RKO (cell line): ENCODE measurements at places on chromosomes 2 and 18.
A peak's percentile ranks its signal among the peaks of the same experiment; 100 is the strongest.

GRCh38 chr2:236264256-236264655 is at the start of gene ASB18:
Gene ASB18, minus strand, starts transcription at chr2:236264406. Its CDS starts 61 bp downstream, at chr2:236264345.
- no peak for DNase-seq

- DNase-seq = no peak
These were observed 42.0 kb downstream of the ABHD3 start for GRCh38 chr18:21662581-21662980.

DNA sequence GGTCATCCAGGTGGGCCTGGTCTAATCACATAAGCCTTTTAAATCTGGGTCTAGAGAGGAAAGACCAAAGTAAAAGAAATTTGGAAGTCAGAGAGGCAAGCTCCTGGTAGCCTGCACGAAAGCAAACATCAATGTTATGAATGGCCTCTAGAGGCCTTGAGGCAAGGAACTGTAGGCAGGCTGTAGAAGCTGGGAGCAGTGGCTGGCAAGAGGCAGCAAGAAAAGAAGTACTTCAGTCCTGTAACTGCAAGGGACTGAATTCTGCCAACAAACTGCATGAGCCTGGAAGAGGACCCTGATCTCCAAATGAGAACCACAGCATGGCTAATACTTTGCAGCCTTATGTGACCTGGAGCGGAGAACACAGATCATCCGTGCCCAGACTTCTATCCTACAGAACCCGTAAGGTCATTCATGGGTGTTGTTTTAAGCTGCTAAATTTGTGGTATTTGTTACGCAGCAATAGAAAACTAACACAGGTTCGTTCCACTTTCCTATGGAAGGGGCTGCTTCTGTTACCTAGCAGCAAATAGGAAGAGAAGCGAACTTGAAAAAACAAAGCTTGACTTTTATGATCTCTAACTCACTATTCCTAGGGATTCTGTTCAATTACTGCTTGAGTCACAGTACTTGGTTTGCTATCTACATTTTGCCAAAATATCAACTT is 1.2 kb downstream of the IMMT start:
- DNase-seq = peak; percentile 60

- no peak for DNase-seq
These were observed 227.4 kb upstream of the ZNF804A start for GRCh38 chr2:184370954-184371353.

DNA sequence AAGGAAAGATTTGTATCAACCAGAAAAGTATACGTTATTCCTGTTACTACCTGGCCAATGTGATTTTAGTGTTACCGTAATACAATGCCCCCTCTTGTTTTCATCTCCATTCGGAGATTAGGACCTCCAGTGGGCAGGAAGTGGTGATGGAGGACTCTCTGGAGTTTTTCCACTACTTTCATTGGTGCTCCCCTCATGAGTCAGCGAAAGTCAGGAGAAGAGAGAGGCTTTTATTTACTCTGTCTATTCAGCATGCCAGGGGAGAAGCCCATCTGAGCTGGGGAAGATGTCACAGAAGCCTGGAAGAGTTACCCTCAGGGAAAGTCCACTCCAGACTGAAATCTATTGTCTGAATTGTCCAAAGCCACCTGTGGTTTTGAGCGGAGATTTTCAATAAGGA is 88.2 kb upstream of the THUMPD2 start:
- no peak for DNase-seq

- no peak for DNase-seq
These were observed 135.8 kb upstream of the SMAD2 start for GRCh38 chr18:48066225-48066652.

DNA sequence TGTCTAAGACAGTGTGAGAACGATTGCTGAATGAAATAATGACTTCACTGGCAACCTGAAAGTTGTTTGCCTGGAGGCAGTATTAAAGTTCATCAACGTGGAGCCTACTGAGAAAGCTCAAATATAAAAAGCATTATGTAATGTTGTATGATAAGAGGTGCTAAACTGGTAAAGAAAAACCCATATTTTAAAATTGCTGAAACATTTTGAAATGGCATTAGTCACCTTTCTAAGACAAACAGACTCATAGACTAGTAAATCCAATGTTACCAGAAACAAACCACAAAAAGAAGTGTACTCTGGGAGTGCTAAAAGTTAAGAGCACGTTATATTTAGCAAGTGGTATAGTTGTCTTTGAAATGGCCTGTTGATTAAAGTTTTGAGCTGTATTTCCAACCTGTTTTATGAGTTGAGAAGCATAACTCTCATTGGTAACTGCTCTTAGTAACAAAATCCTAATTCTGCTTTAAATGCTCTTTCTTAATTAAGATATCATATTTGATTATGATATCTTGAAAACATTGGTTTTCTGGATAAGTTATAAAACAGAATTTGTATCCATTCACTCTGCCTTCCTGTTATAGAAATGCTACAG is 62.7 kb downstream of the CYP1B1 start:
- DNase-seq = no peak

- no peak for DNase-seq
These were observed 247.4 kb upstream of the COL3A1 start for GRCh38 chr2:188726626-188727247.

- no peak for DNase-seq
These were observed 47.6 kb downstream of the FBXO36 start for GRCh38 chr2:229969921-229970320.

GRCh38 chr2:72981536-72981935 is 64.2 kb downstream of the EMX1 start:
- no peak for DNase-seq

GRCh38 chr2:85288244-85288725 is 39.5 kb downstream of the TGOLN2 start:
- DNase-seq = peak; percentile 45

DNA sequence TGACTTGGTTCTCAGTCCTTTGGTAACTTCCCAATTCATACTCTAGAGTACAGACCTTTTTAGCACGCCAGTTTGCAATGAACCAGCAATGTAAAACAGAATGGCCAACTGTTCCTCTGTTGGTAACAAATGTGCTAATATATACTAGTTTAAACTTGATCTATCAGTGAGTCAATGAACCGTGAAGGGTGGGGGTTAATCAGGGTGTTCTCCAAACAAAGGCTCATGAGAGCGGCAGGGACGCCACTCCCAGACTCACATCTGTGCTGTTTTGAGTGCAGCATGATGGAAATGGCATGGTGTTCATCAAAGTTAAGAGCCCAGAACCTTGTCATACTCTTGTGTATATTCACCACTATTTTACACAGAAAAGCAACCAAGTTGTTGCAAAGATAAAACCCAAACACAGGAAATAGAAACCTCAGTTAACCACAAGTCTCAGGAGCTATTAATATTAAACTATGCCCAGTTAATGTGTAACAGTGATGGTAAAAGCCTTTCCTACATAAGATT is 70.3 kb downstream of the CERKL start:
- no peak for DNase-seq

DNA sequence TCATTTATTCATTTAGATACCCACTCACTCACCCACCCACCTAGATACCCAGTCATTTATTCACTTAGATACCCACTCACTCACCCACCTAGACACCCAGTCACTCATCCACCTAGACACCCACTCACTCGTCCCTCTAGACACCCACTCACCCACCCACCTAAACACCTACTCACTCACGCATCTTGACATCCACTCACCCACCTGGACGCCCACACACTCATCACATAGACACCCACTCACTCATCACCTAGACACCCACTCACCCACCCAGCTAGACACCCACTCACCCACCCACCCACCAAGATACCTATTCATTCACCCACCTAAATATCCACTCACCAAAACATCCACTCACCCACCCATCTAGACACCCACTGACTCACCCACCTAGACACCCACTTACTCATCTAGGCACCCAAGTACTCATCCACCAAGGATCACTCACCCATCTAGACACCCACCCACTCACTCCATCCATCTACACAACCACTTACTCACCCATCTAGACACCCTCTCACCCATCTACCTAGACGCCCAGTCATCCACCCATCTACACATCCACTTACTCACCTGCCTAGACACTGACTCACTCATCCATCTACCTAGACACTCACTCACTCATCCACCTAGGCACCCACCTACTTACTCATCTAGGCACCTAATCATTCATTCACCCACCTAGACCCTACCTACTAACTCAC is 723.7 kb upstream of the RAB6C start:
- peak; percentile 18 for DNase-seq

DNA sequence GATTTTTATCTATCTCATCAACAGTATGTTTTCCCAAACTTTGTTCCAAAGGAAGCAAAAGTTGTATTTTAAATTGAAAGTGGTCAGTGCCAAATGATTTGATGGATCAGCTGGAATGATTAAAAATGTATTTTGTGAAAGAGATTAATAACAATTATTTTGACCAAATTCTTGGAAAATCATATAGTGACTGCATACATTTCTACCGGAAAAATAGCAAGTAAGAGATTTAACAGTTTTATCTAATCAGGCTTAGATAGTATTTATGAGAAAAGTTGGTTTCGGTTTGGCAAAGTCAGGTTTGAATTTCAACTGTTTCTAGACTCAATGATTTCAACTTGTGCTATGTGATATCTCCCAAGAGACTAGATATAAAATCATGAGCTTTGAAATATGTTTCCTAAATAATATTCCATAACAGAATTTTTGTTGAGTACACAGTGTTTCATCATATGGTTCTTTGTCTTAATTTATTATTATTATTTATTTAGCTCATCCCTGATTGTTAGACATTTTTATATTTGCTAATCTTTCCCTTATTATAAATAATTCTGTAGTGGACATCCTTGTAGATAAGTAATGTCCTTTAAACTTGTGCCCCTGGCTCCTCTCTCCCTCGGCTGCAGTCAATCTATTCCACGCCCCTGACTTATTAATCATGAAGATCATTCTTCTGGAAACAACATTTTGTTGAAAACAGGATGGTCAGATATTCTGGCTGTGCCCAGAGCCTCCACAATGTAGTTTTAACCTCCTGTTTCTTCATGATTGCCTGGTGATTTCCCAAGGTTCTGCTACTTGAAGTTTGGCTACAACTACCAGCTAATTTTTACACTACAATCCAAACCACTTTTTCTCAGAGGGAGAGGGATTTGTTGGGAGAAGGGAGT is 520.7 kb upstream of the TCF4 start:
- no peak for DNase-seq

DNA sequence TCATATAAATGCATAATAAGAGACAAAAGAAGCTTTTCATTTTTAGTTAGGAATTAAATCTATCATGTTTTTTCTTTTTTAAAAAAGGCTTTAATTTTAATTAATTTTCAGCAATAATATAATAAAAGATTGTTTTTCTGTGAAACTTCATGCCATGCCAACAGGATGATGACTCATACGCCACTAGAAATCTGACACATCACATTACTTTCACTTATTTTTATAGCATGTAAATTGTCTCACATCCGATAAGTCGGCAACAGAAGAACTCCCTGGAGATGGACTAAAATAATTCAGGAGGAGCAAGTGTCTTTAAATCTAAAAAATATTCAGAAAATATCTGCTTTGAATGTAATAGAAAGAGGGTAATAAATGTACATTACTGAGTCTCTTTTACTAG is 1024.2 kb upstream of the ACVR2A start:
- DNase-seq = peak; percentile 79

DNA sequence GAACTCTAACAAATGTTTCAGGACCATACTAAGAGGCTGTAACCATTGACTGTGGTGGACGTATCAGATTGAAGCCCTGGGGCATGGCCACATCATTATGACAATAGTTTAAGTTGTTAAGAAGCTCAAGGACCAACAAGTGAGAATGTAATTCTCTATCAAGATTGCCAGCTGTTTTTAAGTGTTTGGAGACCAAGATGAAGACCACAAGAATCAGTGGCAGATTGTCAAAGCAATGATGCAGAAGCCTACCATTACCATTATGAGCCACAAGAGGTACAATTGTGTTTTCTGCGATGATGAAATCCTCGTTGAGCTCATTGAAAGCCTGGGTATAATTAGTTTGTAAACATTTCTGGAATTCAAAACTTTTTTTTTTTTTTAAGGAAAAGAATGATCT is 261.1 kb upstream of the ZEB2 start:
- no peak for DNase-seq

GRCh38 chr2:241249654-241250053 is 61.2 kb downstream of the ANO7 start:
- no peak for DNase-seq

GRCh38 chr2:237451643-237452469 is 35.2 kb upstream of the MLPH start:
- DNase-seq = no peak

- no peak for DNase-seq
These were observed 259.6 kb downstream of the HDAC4 start for GRCh38 chr2:239141021-239141760.

GRCh38 chr2:99600981-99601651 is 111.3 kb upstream of the REV1 start:
- DNase-seq = no peak

- DNase-seq = peak; percentile 19
These were observed 2082.3 kb upstream of the CELF4 start for GRCh38 chr18:39647627-39648534.

DNA sequence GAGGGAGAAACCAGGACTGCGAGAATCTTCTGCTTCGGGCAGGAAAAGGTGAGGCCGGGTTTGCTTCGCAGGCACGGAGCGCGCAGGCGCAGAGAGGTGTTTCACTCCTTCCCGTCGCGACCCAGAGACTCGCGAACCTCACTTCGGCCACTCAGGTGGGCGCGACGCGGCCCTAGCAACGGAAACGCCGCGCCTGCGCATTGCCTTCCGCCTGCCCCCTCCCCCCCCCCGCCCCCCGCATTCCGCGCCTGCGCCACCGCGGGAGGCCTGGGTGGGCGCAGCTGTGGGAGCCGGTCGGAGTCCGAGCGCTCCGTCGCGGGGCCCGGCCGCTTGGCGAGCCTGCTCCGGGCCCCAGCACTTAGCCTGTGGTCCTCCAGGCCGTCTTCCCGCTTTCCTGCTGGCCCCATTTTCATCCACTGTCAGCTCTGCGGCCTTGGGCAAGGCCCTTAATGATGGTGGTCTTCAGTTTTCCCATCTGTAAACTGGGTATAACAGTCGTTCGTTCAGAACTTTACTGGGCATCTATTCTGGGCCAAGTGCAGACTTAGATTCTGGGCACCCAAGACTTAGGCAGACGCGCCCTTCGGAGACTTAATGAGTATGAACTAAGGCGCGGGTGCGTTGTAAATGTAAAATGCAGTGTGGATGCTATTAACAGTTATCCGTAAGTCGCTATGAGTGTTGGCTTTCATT is 62.1 kb upstream of the ACKR3 start:
- no peak for DNase-seq

DNA sequence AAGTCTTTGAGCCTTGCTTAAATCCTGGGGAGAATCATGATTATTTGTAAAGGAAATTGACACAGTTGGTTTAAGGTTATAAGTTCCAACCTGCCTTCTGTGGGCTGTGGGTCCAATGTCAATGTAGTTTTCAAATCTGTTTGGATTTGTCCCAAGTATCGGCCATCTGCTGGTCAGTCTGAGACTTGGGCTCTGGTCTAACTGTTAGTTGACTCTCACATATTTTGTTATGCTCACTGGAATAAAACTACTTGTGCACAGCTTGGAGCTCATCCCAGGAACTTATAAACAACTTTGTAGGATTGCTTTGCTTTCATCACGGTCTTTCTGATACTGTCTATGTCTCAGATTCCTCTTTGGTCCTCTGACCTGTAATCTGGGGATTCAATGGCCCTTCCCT is 1026.2 kb upstream of the ZEB2 start:
- peak; percentile 3 for DNase-seq
